ENCODE measurements at places on chromosomes 5 and 9. TPM values are rescaled to one million over a fixed set of nuclear protein-coding genes. Genes with fewer than 3 reads are reported as not detected.

- no peak for DNase-seq
These were observed 246.3 kb upstream of the EFNA5 start for GRCh38 chr5:107916731-107917725.

DNA sequence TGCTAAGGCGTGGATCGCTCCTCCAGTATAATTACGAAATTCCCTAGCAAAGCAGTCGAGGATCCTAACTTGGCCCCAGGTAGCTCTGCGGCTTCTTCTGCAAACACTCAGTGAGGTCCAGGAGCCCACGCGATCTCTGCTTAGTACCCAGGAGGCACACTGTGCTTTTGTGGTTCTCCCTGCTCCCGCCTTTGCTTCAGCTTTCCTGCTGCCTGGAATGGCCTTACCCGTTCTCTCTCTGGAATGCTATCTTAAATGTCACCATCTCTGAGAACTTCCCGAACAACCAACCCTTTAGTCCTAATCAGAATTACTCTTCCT lies 639 bp downstream of the INVS start:
- DNase-seq = no peak

GARIN3 gene
- 0.47 TPM for total RNA-seq

CFAP157 gene
- total RNA-seq = not detected
